ENCODE measurements at places on chromosomes 2 and 18. TPM values are rescaled to one million over a fixed set of nuclear protein-coding genes. Genes with fewer than 3 reads are reported as not detected.
A peak's percentile ranks its signal among the peaks of the same experiment; 100 is the strongest.

Gene CCDC178
- total RNA-seq: 0.43 TPM

Gene GAL3ST2
- 0.43 TPM for total RNA-seq

Gene ANKRD30B
- total RNA-seq: 1.9 TPM

Gene LRATD1
- total RNA-seq: 1.7 TPM

Gene RASGRP3
- total RNA-seq: 12.1 TPM

Gene LYG1
- 0.32 TPM for total RNA-seq

Gene MRO
- total RNA-seq: not detected

DNA sequence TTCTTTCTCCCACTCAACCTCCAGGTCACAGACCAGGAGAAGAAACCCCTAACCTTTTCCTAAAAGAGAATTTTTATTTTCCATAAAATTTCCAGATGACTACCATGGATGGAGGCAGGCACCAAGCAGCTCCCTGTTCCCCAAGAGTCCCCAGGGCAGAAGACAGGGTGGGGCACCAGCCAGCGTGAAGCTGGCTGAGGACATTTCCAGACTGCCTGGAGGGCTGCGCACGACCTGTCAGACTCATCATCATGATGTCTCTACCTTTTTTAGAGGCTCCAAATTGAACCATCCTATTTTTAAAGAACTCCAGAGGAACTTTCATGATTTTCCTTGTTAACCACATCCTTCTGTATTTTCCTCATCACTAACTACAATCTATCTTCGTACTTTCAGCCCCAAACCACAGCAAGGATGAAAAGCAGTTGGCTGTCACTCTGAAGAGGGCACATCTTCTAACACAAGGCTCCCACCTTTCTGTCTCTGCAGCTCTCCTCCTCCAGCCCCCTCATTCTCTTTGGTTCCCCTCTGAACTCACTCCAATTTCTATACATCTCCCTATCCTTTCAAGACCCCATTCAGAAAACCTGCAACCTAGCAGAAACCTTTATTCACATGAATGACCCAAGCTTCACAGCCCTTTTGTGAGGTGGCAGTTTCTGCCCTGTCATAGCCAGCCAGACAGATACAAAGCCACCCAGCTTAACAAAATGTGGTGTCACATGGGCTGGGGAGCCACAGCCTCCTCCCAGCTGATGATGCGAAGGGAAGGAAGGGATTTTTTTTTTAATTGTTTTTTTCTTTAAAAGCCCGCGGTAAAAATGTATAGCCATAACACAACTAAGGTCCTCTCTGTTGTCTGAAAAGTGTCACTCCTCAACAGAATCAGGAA lies 11.1 kb downstream of the AMMECR1L start:
- DNase-seq: no peak

- no peak for DNase-seq
Observed at GRCh38 chr18:416930-417329, 83.6 kb downstream of the COLEC12 start.

DNA sequence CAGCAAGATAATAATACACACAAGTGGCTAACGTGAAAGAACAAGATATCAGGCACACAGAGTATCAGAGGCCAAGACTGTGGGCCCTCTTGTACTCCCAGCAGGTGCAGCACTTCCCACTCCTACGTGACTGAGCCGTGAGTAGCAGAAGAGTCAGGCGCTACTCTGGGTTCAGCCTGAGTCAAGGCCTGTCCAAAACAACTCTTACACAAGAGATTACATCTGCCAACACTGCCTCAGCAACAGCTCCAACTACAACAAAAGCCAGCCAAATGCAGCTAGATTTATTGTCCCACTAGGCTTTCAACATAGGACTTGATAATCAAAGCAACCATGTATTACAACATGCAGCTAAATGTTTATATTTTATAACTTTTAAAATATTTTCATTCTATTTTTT lies 56.2 kb downstream of the ITSN2 start:
- DNase-seq: peak; percentile 93

GRCh38 chr2:206083602-206084438 lies 2.2 kb downstream of the INO80D start:
- DNase-seq: peak; percentile 16

- no peak for DNase-seq
Observed at GRCh38 chr2:138500592-138501424, 762 bp upstream of the SPOPL start.

GRCh38 chr2:37215250-37215649 lies 16.1 kb downstream of the CEBPZ start:
- DNase-seq: peak; percentile 9

GRCh38 chr2:219001100-219001576 lies 7.9 kb upstream of the CRYBA2 start:
- no peak for DNase-seq

DNA sequence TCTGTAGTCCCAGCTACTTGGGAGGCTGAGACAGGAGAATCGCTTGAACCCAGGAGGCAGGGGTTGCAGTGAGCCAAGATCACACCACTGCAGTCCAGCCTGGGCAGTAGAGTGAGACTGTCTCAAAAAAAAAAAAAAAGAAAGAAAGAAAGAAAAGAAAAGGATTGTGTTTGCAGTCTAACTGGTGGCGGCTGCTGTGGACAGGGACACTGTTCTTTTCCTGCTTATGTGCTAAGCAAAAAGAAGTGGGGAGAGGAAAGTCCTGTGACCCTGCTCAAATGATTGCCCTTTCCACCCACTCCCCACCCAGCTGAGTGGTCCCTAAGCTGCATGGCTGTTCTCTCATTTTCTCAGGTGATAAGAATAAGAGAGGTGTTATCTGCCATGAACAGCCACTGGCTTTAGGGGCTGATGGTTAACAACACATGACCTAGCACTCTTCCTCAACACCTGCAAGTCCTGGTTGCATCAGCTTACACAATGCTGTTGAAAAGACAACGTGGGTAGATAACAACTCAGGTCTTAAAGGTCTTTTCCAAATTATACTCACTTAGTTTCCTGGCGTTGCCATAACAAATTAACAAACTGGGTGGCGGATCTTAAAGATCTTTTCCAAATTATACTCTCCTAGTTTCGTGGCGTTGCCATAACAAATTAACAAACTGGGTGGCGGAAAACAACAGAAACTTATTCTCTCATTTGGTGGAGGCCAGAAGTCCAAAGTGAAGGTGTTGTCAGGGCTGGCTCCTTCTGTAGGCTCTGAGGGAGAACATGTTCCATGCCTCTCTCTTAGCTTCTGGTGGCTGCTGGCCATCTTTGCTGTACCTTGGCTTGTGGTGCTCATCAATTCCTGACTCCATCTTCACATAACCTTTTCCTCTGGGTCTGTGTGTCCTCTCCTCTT lies 90.3 kb upstream of the RTN4 start:
- no peak for DNase-seq

- peak; percentile 12 for DNase-seq
Observed at GRCh38 chr2:48144777-48145176, 238.5 kb upstream of the FBXO11 start.

- DNase-seq: no peak
Observed at GRCh38 chr2:114553027-114553426, 110.6 kb downstream of the DPP10 start.

DNA sequence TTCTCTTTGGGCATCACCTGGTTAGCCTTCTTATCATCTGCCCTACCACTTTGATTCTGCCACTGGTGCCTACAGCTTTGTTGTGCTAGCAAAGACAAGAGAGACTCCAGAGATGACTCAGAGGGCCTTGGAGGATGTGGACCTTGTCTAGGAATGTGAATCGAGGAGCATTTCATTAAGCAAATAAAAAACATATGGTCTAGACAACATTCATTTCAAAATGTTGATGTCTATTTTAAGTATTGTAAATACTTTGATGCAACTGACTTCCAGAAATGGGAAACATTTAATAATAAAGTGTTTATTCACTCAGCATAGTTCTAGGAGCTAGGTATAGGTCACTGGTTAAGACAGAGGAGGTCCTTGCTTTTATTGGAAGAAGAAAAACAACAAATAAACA lies 195.5 kb downstream of the CDCA7 start:
- peak; percentile 80 for DNase-seq

- peak; percentile 86 for DNase-seq
Observed at GRCh38 chr2:163735685-163736432, at the start of gene FIGN. Gene FIGN (minus strand): TSS chr2:163736008. CDS start chr2:163734927, 1,081 bp downstream.

DNA sequence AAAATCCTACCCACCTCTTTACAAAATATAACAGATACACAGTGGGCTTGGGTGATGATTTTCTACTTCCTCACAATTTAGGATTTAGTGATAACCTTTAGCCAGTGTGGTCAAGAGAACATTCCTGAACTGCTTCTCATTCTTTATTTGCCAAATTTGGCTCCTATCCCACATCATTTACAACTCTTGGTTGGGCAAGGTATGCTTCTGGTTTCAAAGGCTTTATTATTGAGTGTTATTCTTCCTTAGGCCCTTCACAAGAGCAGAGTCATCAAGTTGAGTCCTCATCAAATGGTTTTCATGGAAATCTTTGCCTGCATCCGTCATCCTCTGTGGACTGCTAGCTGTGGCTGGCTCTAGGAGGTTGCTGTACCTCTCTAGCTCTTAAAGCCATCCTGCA lies 472.0 kb upstream of the ETAA1 start:
- DNase-seq: peak; percentile 38

GRCh38 chr2:128639693-128640092 lies 321.0 kb upstream of the HS6ST1 start:
- DNase-seq: no peak

GRCh38 chr2:112185131-112185530 lies 46.9 kb downstream of the FBLN7 start:
- DNase-seq: no peak

GRCh38 chr2:83587309-83587708 lies 871.8 kb downstream of the SUCLG1 start:
- no peak for DNase-seq

GRCh38 chr2:208466151-208466919 lies 59.7 kb downstream of the PTH2R start:
- peak; percentile 18 for DNase-seq

DNA sequence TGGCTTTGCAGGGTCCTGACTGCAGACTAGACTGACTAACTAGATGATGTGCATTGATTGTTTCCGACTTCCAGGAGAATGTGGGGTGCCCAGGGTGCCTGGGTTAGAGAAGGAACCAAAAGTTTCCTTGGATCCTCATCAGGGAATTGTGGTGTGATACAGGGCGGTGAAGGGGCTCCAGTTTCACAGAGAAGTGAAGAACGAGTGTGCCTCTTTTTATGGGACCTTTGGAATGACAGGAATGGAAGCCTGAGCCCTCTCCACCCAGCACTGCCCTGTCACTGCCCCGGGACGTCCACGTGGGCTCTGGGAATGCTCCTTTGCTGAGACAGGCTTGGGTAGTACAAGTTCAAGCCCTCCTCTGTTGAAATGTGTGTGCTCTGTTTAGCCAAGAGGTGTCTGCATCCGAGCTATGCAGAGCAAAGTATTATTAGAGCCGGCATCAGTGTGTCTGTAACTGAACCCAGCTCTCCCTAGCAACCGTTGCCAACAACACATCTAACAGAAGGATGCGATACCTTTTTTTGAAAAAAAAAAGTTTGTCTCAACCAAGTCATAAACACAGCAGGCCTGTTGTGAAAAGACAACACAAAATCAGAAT lies 183.6 kb downstream of the SMAD7 start:
- peak; percentile 91 for DNase-seq

DNA sequence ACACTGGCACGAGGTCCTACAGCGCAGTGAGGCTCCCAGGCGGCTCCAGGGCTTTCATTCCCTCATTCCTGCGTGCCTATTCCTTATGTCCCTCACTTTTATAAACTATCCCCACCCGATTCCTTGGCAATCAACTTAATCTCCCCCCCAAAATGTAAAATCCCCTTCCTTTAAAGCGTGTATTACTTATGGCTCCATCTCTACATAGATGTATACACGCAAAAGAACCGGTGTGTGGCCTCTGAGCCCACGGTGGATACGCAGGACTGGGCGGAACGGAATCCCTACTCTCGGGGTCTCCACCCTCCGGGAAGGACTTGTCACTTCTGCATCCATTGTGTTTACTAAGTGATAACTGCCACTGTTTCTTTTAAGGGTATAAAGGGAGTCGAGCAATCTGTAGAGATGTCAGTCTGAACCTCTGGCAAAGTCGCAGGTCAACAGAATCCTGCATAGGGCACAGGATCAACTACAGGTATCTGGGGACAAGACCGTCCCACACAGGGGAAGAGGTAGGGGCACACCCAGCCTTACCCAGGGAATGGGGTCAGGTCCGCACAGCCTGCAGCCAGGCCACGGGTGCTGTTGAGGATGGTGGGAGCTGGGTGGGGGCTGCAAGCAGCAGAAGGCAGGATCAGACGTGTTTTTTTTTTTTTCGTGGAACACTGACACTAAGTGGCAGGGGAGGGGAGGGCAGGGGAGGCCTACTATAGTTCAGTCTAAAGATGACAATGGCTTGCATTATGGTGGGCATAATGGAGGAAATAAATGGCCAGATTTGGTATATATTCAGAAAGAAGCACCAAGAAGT lies 42.1 kb downstream of the HDLBP start:
- DNase-seq: no peak

- no peak for DNase-seq
Observed at GRCh38 chr2:178450524-178450773, 526 bp downstream of the PRKRA start.

DNA sequence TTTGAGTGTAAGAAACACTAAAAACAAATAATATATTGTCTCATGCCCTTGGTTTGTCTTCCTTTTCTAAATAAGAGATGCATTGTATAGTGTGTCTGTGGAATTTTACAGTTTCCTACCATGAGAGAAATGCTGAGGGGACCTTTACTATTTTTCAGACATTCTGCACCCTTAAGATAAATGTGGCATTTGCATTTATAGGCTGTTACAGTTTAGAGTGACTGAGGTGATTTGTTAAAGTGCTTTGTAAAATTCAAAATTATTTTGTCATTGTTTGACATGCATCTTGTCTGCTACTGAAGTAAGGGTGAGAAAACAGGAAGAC lies 78.9 kb upstream of the ZSWIM2 start:
- no peak for DNase-seq

Measured in fibroblast of villous mesenchyme (primary cell).